ENCODE measurements at places on chromosomes 2 and 18. TPM values are rescaled to one million over a fixed set of nuclear protein-coding genes. Genes with fewer than 3 reads are reported as not detected.

DIPK1C gene
- total RNA-seq: not detected

BIRC6 gene
- total RNA-seq: 70.8 TPM

NYAP2 gene
- not detected for total RNA-seq

ICA1L gene
- total RNA-seq: 15.5 TPM

RTKN gene
- total RNA-seq: 56.2 TPM

HOXD12 gene
- not detected for total RNA-seq

RNU2-63P gene
- not detected for total RNA-seq

RTP5 gene
- total RNA-seq: not detected

YES1 gene
- 81.9 TPM for total RNA-seq

STON1 gene
- 0.43 TPM for total RNA-seq

CPS1 gene
- 12.8 TPM for total RNA-seq

MAP4K3 gene
- 36.8 TPM for total RNA-seq

ASB18 gene
- total RNA-seq: not detected

GPR35 gene
- 0.86 TPM for total RNA-seq

IL36RN gene
- total RNA-seq: not detected

RAPGEF4 gene
- total RNA-seq: not detected

IL18RAP gene
- not detected for total RNA-seq

VPS4B gene
- total RNA-seq: 37.8 TPM

CCDC121 gene
- 2.9 TPM for total RNA-seq

KCNG2 gene
- total RNA-seq: 3.8 TPM

EFR3B gene
- total RNA-seq: 0.18 TPM

NAT8 gene
- total RNA-seq: not detected

IRS1 gene
- 24.6 TPM for total RNA-seq

TRIM54 gene
- total RNA-seq: not detected

Measured in G401 (cell line).